Urinary bladder (tissue), 4 donors: ENCODE measurements at places on chromosomes 1 and 21.

DNA sequence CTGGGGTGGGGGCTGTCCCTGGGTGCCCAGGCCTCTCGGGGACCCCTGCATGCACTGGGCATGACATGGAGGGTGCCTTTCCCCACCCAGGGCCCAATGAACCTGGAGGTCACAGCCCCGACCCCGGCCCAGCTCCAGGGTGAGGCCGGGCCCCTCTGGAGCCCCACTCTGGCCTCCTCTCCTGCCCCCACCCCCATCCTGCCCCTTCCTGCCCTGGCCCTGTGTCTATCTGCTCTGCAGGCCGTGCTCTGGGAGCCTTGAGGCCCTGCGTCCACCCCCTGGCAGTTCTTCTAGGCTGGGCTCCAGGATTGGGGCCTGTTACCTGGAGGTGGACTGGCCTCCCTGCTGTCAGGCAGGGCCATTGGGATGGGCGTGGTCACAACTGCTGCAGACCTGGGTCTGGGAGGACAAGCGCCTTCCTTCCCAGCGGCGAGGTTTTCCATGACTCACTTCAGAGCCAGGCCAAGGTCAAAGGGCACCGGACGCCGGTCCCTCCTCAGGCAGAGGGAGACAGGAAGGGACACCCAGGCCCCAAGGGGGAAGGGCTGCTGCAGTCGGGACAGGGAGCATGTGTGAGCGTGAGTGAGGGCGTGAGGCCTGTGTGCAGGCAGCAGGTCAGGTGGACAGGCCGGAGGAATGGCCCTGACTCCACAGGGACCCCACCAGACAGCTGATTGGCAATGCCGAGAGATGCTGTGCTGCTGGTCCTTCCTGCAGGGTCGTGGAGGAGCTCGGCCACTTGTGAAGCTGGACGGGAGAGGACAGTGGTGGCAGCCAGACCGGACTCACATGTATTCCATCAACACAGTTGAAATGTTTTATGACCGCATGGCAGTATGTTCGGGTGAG lies 31.1 kb upstream of the POFUT2 start:
- DNase-seq = no peak

DNA sequence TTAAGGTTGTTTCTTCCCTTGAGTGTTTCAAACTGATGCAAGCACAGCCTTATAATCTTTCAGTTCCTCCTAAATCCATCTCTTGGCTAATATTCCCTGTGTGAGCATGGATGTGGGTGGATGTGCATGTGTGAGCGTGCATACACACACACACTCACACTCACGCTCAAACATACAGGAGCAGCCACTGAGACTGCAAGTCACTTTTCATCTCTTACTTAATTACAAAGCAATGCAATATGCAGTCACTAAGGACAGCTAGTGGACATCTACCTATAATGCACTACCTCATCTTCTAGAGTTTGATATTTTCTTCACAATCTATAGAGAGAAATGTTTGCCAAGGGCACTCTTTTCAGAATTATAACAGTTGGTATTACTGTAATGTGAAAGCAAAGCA lies 1.4 kb downstream of the ESRRG start:
- no peak for DNase-seq

DNA sequence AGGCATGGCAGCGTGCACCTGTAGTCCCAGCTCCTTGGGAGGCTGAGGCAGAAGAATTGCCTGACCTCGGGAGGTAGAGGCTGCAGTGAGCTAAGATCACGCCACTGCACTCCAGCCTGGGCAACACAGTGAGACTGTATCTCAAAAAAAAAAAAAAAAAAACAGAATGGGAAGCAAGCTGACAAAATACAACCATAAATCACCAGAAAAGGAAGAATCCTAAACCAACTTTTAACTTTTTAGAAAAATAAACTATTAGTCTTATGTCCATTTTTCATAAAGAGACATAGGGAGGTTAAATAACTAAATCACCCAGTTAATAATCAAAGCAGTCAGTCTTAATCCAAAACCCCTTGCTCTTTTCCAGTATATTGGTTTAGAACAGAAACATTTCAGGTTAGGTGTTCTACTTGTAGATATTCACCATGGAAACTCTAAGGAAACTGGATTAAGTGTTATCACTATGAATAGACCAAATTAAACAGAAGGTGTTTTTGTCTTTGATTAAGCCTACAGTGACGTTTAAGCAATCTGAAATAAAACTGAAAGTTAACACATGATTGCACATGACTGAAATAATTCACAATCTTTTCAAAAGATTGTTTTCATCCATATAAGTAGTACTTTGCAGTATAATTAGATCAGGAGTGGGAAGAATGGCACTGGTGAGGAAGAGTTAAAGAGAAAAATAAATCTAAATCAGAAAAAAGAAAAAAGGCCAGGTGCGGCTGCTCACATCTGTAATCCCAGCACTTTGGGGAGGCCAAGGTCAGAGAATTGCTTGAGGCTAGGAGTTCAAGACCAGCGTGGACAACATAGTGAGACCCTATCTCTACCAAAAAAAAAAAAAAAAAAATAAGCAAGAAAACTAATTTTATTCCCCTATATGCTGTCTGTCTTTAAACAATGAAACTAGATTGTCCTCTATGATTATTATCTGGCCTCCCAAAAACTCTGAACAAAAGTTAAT lies 9.6 kb downstream of the CDC42BPA start:
- DNase-seq = no peak

DNA sequence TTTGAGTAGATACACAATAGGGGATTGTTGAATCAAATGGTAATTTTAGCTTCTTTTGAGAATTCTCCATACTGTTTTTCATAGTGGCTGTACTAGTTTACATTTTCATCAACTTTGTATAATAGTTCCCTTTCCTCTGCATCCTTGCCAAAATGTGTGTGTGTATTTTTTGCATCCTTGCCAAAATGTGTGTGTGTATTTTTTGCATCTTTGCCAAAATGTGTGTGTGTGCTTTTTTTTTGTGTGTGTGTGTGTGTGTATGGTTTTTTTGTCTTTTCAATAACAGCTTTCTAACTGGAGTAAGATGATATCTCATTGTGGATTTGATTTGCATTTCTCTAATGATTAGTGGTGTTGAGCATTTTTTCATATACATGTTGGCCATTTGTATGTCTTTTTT lies 105.4 kb downstream of the ATP6V1G3 start:
- DNase-seq = no peak

DNA sequence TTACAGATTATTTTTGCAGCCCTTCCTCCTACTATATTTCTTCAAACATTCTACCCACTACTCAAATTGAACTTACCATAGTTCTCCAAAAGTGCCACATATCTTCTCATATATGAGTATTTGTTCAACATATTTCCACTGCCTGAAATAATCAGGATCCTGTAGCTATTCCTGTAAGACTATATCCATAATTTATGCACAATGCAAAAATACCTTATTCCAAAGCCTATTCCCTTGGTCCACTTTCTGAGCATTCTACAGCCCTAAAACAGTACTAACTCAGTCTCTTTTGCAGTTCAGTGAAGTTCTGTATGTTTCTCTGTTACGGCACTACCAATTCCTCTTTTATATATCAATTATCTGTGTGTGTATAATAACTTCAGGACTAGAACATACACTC lies 1283.7 kb upstream of the ADGRL2 start:
- no peak for DNase-seq
